SK-MEL-5 (cell line): ENCODE measurements at places on chromosomes 5 and 9.
A peak's percentile ranks its signal among the peaks of the same experiment; 100 is the strongest.

GRCh38 chr9:5843794-5844471, 11.0 kb upstream of the ERMP1 start:
- no peak for DNase-seq

GRCh38 chr5:52998552-52999313, 9.6 kb downstream of the ITGA2 start:
- no peak for DNase-seq

DNA sequence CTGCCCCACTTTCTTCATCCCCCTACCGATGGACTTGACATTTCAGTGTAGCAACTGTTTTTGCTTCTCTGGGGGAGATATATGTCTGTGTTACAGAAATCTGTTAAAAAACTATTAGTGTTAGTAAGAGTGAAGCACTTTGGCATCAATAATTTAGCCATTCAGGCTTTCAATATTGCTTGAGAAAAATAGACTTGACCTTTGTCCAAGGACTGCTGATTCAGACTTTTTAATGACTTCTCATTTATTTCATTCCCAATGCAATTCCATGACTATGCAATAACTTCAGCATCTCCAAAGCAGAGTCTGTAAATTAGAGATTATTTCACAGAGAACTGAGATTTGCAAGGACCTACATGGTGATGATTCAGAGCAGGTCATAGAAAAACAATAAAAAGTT, 104.1 kb upstream of the SPEF2 start:
- DNase-seq: no peak

GRCh38 chr9:137788561-137789294, 88.9 kb upstream of the CACNA1B start:
- DNase-seq: no peak

DNA sequence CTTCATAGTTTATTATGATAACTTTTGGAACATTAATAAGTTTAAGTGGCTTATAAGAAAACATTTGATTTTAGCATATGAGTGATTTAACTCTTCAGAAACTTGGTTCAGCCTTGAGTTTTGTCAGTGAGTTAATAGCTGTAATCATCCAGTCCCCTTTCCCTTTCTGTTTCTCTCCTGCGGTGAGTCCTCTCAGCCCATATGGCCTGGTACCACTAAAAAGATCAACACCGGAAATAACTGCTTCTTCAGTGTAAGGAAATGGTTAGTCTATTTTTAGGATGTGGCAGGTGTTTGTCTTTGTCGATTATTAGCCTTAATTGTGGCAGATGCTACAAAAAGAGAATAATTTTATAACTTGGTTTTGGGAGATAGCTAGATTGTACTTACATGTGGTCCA, 120.2 kb upstream of the GRHPR start:
- DNase-seq: no peak

- DNase-seq: no peak
These were observed 491.9 kb downstream of the CDH18 start for GRCh38 chr5:19496056-19496455.

DNA sequence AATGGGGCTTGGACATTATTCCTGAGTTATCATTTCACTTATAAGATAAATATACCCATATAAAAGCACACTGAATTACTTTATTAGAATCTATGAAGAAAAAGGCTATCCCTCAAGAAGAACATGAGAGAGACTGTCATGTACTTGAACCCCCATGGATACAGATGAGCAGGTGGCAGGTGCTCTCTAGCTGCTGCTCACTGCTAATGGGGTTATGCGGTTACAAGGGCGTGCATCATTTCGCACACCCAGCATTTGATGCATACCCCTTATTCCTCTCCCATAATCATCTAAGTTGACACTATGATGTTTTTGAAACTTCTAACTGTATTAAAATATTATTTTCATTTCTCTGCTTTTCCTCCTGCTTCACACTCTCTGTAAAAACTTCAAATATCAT, 16.4 kb downstream of the ITK start:
- DNase-seq: no peak

DNA sequence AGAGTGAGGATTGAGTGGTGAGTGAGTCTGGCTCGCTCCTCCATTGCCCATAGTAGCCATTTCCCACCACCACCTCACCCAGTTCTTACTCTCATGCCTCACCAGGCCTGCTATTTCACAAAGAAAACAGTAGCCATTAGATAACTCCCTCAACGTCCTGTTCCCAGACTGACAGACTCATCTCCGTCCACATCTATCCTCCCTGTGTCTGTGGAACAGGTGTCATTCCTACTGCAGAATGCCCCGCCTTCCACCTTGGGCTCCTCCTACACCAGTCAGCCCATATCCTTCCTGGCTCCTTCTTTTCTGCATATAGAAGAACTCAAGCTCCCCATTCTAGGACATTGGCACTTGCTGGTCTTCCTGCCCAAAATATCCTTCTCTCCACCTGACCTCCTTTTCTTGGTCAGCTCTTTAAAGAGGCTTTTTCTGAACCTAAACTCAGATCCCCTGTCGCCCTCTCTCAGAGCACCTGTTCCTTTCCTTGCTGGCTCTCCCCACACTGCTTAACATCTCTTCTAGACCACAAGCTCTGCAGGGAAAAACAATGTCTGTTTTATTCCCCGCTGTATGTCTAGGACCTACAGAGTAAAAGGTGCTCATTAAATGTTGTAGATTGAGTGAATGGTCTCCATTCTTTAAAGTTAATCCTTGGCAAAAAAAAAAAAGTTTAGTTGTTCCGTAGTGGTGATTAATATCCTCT, 3.2 kb downstream of the TNFAIP8 start:
- no peak for DNase-seq

- peak; percentile 53 for DNase-seq
These were observed 72.9 kb downstream of the SEC61B start for GRCh38 chr9:99294850-99295461.

DNA sequence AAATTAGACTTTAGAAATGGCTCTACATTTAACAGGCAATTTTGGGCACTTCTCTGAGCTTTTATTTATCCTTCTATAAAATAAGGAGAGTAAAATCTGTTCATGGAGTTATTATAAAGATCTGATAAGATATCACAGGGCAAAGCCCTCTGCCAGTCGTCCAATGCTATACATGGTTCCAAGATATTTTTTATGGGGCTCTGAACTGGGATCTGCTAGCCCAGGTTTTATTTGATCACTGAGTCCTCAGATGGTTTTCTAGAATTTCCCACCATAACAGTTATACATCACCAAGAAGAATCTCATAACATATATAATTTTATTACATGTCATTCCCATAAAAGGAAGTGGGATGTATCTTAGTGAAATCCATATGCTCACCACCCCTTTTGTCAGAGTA, 23.2 kb upstream of the IQGAP2 start:
- no peak for DNase-seq
